ENCODE measurements at places on chromosomes 3 and 15.

GRCh38 chr3:30986551-30986950 is 92.1 kb upstream of the GADL1 start:
- DNase-seq, result no peak

GRCh38 chr3:151015767-151016477 is 43.4 kb upstream of the CLRN1 start:
- no peak for DNase-seq

GRCh38 chr3:55296030-55296429 is 191.1 kb downstream of the WNT5A start:
- DNase-seq, result no peak

DNA sequence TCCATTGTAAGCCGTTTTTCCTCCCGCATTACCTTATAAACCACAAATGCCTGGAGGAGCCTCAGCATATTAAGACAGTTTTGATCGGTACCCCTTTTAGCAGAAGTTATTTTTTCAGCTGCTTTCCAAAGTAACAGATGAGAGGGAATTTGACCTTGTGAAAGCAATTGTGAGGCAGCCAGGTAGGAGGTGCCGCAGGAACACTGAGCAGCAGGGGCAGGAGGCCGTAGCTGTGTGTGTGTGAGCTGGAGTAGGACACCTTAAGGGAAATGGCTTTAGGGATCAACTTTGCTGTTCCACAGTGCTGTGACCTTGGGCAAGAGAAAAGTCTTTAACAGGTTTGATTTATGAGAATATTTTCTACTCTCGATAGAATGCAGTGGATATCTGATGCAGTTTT is 482.1 kb downstream of the IL5RA start:
- no peak for DNase-seq

- DNase-seq, result no peak
These were observed 4.0 kb downstream of the STX19 start for GRCh38 chr3:94024385-94024784.

- DNase-seq, result no peak
These were observed at the start of gene PIGZ for GRCh38 chr3:196968233-196969133. PIGZ (minus strand) TSS chr3:196968833; CDS start chr3:196952031, 16,802 bp downstream.
